ENCODE measurements at places on chromosomes 6 and 20.

DNA sequence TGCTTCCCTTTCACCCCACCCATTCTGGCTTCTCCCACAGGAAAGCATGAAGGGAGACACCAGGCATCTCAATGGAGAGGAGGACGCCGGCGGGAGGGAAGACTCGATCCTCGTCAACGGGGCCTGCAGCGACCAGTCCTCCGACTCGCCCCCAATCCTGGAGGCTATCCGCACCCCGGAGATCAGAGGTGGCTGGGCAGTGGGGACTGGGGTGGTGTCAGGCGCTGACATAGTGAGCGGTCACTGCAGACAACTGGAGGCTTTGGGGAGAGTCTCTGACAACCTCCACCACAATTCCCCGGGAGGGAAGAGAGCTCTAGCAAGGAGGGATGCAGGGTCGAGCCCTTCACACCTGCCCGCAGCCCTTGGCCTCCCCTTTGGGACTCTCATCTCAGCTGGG, 18.1 kb downstream of the DNMT3B start:
- DNase-seq = no peak

- DNase-seq = no peak
Observed at GRCh38 chr6:22956029-22956681, 386.8 kb downstream of the HDGFL1 start.

GRCh38 chr6:169956580-169956979, 205.2 kb downstream of the ERMARD start:
- no peak for DNase-seq

- no peak for DNase-seq
Observed at GRCh38 chr6:14200047-14200446, 82.5 kb downstream of the CD83 start.

GRCh38 chr6:168972128-168972527, 281.5 kb downstream of the THBS2 start:
- no peak for DNase-seq

- DNase-seq = no peak
Observed at GRCh38 chr6:109253366-109253765, 128.9 kb downstream of the CD164 start.

- DNase-seq = no peak
Observed at GRCh38 chr6:134523051-134523450, 205.1 kb upstream of the SGK1 start.

DNA sequence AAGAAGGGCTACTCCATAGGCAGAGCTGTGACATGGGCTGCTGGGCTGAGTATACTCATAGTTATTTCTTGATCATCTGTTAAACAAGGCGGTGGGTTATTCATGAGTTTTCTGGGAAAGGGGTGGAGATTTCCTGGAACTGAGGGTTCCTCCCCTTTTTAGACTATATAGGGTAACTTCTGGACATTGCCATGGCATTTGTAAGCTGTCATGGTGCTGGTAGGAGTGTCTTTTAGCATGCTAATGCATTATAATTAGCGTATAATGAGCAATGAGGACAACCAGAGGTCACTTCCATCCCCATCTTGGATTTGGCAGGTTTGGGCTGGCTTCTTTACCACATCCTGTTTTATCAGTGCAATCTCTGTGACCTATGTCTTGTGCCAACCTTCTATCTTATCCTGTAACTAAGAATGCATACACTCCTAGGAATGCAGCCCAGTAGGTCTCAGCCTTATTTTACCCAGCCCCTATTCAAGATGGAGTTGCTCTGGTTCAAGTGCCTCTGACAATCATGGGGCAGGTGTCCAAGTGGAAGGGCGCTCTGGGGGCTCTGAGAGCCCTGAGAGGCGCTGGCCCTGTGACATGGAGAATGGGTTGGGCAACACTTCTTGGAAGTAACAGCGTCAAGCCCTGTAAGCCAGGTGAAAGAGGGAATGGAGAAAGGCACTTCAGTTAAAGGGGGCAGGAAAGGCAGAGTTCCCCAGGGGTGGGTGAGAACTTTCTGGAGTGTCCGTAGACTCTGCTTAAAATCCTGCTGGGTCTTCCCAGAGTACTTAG, 354.2 kb upstream of the SULF2 start:
- DNase-seq = no peak

DNA sequence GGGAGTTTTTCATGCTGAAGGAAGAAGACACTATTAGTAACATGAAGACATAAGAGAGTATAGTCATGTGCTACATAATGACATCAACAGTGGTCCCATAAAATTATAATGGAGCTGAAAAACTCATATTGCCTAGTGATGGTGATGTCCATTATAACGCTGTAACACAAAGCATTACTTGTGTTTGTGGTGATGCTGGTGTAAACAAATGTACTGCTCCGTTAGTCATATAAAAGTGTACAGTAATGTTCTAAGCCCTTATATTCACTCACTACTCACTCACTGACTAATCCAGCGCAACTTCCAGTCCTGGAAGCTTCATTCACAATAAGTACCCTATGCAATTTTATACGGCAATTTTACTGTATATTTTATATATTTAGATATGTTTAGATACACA, 26.8 kb upstream of the ASF1A start:
- DNase-seq = no peak

DNA sequence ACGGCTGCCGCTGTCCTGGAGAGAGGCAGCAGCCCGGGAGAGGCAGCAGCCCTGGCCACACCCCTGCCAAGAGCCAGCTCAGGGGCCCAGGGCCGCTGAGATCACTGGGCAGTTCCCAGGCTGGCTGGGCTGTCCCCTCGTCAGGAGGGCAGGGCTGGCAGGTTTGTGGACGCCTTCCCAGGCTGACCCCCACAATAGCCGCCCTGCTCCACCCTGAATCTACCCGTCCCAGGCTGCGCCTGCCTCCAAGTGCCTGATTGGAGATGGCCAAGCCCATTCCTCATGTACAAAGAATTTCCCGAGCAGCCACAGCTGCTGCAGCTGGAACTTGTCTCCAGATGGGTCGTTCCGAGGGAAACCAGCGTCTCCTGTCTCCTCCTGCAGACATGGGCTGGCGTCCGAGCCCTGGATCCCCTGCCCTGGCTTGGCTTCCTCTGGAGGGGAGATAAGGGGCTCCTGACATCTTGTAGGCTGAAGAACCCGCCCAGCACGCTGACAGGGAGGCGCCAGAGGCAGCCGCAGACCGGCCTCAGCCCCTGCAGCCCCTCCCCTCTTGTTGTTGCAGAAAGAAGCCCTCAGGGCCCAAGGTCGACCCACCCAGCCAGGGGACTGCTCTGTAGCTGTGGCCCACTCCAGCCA, 9.4 kb upstream of the GATA5 start:
- DNase-seq = no peak

- DNase-seq = no peak
Observed at GRCh38 chr6:4388675-4389074, 253.3 kb upstream of the ECI2 start.

GRCh38 chr6:2534406-2535042, 216.2 kb downstream of the MYLK4 start:
- DNase-seq = no peak

- no peak for DNase-seq
Observed at GRCh38 chr6:152478377-152479010, 158.7 kb downstream of the SYNE1 start.

DNA sequence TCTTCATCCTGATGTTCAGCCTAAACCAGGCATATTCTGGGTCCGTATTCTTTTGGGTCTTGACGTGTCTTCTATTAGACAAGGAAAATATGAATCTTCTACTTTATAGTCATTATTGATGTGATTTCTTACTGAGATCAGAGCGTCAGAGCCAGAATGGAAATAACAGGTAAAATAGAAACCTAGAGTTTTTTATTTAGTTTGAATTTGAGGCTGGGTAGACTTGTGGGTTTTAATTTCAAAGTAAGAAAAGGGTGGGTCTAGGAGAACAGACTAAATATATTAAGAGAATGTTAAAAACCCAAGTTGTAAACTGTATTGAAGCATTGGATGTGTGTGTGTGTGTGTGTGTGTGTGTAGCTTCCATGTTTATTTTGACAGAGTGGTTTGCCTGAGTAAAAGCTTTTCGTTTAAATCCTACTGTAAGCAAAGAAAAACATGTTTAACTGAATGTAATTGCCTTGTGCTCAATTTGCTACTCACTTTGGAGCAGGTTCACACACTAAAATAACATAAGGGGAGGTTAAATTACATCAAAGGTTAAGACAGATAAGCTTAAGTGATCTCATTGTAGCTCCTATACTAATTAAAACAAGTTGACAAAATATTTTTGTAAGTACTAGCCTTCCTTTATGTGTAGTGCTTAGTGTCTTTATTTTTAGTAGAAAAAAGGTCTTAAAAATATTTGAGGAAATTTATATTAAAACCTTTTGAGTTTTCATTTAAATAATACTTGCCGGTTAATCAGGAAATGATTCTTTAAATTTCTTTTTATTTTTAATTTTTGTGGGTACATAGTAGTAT, 17.4 kb downstream of the HECA start:
- DNase-seq = no peak

- no peak for DNase-seq
Observed at GRCh38 chr6:123338394-123338793, 298.4 kb downstream of the TRDN start.

DNA sequence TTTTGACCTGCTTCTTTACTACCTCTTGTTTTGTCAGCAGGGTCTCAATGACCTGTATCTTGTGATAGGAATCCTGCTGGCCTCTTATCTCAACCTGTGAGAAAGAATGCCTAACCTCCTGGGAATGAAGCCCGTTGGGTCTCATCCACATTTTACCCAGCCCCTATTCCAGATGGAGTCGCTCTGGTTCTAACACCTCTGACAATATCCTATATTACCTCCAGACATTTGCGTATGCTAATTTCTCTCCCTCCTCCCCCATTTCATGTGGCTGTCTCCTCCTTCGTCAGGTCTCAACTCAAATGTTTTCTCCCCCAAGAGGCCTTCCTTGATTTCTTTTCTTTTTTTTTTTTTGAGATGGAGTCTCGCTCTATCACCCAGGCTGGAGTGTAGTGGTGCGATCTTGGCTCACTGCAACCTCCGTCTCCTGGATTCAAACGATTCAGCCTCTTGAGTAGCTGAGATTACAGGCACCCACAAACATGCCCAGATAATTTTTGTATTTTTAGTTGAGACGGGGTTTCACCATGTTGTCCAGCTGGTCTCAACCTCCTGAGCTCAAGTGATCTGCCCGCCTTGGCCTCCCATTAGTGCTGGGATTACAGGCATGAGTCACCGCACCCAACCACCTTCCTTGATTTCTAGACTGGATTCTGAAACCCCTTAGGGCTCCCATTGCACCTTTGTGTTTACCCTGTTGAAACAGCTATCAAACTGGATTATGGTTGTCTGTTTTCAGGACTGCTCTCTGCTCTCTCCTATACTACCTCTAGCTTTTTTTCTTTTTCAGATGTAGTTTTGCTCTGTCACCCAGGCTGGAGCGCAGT, 49.5 kb upstream of the B4GALT5 start:
- DNase-seq = no peak

DNA sequence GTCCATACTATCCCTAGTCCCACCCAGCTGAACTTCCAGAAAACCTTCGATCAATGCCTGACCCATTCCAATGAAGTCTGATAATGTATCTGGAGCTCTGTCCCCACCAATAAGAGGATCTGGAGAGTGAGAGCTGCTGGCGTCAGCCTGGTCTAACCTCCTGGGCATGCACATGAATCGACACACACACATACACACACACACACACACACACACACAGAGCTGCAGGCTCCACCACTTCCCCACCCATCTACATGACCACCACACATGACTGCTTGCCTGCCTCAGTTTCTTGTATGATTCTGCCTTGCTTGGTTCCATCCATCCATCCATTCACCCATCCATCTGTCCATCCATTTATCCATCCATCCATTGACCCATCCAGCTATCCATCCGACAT, 60.8 kb downstream of the FAXC start:
- DNase-seq = no peak

GRCh38 chr6:16473184-16473907, 235.0 kb downstream of the GMPR start:
- DNase-seq = no peak

GRCh38 chr6:157203764-157204163, 119.6 kb downstream of the TMEM242 start:
- DNase-seq = no peak

DNA sequence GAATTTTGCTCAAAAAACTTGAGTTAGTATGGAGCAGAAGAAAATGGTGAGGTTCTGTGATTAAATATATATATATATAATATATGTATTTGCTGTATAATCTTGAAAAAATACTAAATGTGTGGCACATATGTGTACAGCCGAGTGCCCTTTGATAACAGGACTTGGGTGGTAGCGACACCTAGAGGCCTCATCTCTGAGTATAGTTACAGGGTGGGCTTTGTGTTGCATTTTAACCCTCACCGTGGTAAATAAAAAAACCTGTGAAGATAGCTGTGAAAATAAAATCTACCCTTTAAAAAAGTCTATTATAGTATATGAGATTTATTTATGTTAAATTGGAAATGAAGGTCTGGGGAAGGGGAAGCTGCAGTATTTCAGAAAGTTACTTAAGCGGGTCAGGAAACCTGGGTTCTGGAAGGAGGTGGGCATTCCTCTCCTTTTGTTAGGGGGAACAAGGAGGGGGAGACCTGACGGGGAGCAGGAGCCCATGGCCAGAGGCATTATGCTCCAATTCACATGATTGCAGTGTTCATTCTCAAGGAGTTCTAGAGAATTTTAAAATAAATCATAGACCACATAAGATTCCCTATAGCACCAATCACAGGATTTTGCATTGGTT, 82.7 kb downstream of the SH3BGRL2 start:
- DNase-seq = no peak

DNA sequence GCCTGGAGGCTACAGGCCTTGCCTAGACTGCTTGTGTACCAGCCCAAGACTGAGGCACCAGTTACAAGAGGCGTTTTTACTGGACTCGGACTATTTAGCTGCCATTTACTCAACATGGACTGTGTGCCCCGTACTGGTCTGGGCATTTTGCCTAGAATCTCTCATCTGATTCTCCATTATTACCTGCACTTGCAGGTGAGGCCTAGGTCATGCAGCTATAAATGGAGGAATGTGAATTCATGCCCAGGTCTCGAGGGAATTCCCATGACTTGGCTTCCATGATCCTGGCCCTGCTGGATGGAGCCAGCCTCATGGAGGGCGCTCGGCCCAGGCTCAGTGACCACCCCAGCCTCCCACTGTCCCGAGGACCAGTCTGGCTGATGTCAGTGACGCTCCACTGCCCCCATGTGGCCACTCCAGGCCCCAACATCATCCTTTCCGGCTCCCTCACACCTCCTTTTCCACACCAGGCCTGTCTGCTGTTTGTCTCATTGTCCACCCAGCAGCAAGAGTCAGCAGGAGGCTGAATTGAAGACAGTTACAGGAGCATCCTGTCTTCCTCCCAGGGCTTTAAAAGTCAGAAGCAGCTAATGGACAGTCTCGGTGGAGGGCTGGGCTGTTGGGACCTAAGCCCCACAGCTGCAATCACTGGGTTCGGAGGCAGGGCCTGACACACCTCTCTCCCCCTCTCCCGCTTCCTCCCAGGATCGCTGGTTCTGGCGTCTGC, 8.7 kb downstream of the MMP24OS start:
- no peak for DNase-seq

- no peak for DNase-seq
Observed at GRCh38 chr6:121485359-121485811, 49.9 kb downstream of the GJA1 start.

- DNase-seq = no peak
Observed at GRCh38 chr20:52270696-52271095, 79.1 kb upstream of the ZFP64 start.

All from stimulated activated CD8-positive, alpha-beta memory T cell treated with anti-CD3 and anti-CD28 coated beads, Interleukin-15, amount 100 ng/mL, for 4 hours (primary cell).